ENCODE measurements at places on chromosomes 16 and 17. TPM values are rescaled to one million over a fixed set of nuclear protein-coding genes. Genes with fewer than 3 reads are reported as not detected.

Gene ZNF205
- total RNA-seq: 15.4 TPM

Gene EMP2
- total RNA-seq: 28.0 TPM

Gene KCNH6
- total RNA-seq: not detected

Gene C16orf46
- not detected for total RNA-seq

Gene ITGAD
- total RNA-seq: not detected

Gene NAGS
- total RNA-seq: 3.7 TPM

Gene ZNF423
- 0.20 TPM for total RNA-seq

Gene OTOP2
- total RNA-seq: not detected

Gene SPATA32
- total RNA-seq: not detected

Gene GPS1
- 136 TPM for total RNA-seq

Gene OR4D1
- total RNA-seq: not detected

Gene LPO
- total RNA-seq: not detected

Gene BRIP1
- 20.8 TPM for total RNA-seq

Gene ACSM2A
- total RNA-seq: not detected

Gene DPEP2
- not detected for total RNA-seq

Gene TBC1D3H
- not detected for total RNA-seq

Gene IRF8
- total RNA-seq: 0.54 TPM

Gene MYLK3
- total RNA-seq: not detected

Gene RNFT1
- 27.1 TPM for total RNA-seq

Gene NOL3
- total RNA-seq: 58.9 TPM

Gene MATCAP1
- 13.7 TPM for total RNA-seq

Gene CYLD
- total RNA-seq: 53.3 TPM

Gene TPSD1
- not detected for total RNA-seq

Gene TMEM220
- 0.32 TPM for total RNA-seq

Gene CISD3
- total RNA-seq: 5.9 TPM

Gene SNX20
- not detected for total RNA-seq

Gene HBM
- total RNA-seq: not detected

Gene ACTG1
- 4,109 TPM for total RNA-seq

Gene POLR3E
- total RNA-seq: 21.2 TPM

Gene KRTAP9-2
- not detected for total RNA-seq

Gene OR3A3
- not detected for total RNA-seq

Gene KCTD19
- total RNA-seq: 0.84 TPM

Gene ZNF385C
- 0.81 TPM for total RNA-seq

Gene ALDH3A2
- total RNA-seq: 81.8 TPM

Gene CDC6
- 37.5 TPM for total RNA-seq

Gene TMIGD1
- total RNA-seq: not detected

Gene COQ9
- total RNA-seq: 60.5 TPM

Gene B9D1
- total RNA-seq: 20.6 TPM

Gene KCNJ18
- not detected for total RNA-seq

Gene KCTD13
- 11.3 TPM for total RNA-seq

Gene SAP30BP
- total RNA-seq: 79.3 TPM

Gene CALB2
- total RNA-seq: not detected

Gene SRL
- total RNA-seq: not detected

Gene MEIOC
- total RNA-seq: not detected

Gene PDIA2
- not detected for total RNA-seq

Gene TAT
- not detected for total RNA-seq

Gene VAMP2
- total RNA-seq: 4.4 TPM

Gene TMEM238L
- total RNA-seq: not detected

Data from M059J (cell line).